ENCODE measurements at places on chromosomes 6 and 20.

- DNase-seq = no peak
These were observed 114.8 kb downstream of the SCML4 start for GRCh38 chr6:107709341-107709740.

- DNase-seq = no peak
These were observed 164.9 kb upstream of the SASH1 start for GRCh38 chr6:148177589-148178233.

- no peak for DNase-seq
These were observed 2.9 kb downstream of the PGC start for GRCh38 chr6:41744236-41744787.

- peak; percentile 55 for DNase-seq
These were observed 3.1 kb downstream of the NTSR1 start for GRCh38 chr20:62711703-62712101.

DNA sequence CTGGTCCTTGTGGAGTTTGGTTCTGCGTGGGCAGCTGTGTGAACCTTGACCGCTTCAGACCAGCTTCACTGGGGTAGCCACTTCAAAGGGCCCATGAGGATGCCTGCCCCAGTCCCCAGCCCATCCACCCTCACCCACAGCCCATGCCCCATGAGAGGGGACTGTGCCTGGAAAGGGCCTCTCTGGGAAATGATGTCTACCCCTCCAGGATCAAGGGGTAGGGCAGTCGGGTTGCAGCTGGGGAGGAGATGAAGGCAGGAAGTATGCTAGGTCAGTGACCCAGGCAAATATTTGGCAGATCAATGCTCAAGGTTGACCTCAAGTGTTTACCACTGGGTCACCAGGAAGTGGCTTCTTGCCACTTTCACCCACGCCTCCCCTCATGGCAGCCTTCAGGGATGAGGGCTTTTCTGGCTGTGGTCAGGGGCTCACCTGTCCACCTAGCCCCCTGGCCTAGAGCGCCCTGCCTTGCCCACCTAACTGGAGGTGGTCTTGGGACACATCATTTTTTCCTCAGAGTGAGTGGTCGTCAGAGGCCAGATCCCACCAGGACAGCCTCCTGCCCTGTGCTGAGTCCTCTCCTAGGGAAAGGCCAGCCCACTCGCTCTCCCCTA is 109.5 kb downstream of the SNX5 start:
- no peak for DNase-seq

- no peak for DNase-seq
These were observed 187.1 kb upstream of the PHACTR1 start for GRCh38 chr6:12529364-12530019.

GRCh38 chr6:38264605-38265004 is 375.1 kb downstream of the BTBD9 start:
- DNase-seq = no peak

Measured in NCI-H1417 treated with DMSO at 0.1 percent for 48 hours (cell line).